ENCODE measurements at places on chromosomes 4 and X.

- H3K36me3 ChIP-seq: no peaks in the 10 kb centered on the region
- no peaks in the 10 kb centered on the region for H3K27me3 ChIP-seq
- H3K4me1 ChIP-seq: no peaks in the 10 kb centered on the region
These were observed 344.7 kb downstream of the PABPC4L start for GRCh38 chr4:133856731-133857355.

- no peaks in the 10 kb centered on the region for H3K27me3 ChIP-seq
- H3K4me3 ChIP-seq: no peak overlapping the region
- no peak for DNase-seq
- H3K36me3 ChIP-seq: peaks cover 81% of the 10 kb centered on the region
- peaks cover 85% of the 10 kb centered on the region for H3K4me1 ChIP-seq
- H3K27ac ChIP-seq: peak overlapping the region; percentile 82
These were observed 74.4 kb downstream of the NFKB1 start for GRCh38 chr4:102575369-102576129.

DNA sequence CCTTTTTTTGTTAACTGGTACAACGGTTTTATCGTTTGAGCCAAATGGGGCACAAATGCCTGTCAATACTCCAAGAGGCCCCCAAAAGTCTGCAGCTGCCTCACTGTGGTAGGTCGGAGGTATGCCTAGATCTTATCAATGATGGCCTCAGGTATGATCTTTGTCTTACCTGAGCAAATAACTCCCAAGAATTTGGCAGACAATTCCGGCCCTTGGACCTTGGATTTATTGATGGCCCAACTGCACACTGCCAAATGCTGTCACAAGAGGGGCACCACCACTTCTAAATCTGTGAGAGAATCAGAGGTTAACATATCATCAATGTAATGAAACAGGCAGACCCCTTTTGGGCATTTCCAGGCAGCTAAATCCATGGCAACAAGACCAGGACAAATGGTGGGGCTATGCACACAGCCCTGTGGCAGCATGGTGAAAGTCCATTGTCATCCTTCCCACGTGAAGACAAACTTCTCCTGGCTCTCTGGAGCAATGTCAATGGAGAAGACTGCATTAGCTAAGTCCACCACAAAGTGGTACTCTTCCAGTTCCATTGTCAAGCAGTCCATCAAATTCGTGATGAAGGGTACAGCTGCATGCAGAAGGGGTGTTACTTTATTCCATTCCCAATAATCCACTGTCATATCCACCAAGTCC, 28.6 kb downstream of the CXCL13 start:
- H3K36me3 ChIP-seq: no peaks in the 10 kb centered on the region
- H3K4me1 ChIP-seq: peaks cover 14% of the 10 kb centered on the region
- no peak overlapping the region for H3K4me3 ChIP-seq
- H3K27me3 ChIP-seq: peaks cover 2% of the 10 kb centered on the region
- DNase-seq: no peak

GRCh38 chrX:24672701-24673190, 21.0 kb upstream of the POLA1 start:
- DNase-seq: no peak
- no peak overlapping the region for H3K27ac ChIP-seq
- no peaks in the 10 kb centered on the region for H3K36me3 ChIP-seq
- no peak overlapping the region for H3K4me3 ChIP-seq
- H3K27me3 ChIP-seq: no peaks in the 10 kb centered on the region
- no peaks in the 10 kb centered on the region for H3K4me1 ChIP-seq

- H3K4me3 ChIP-seq: no peak overlapping the region
- no peaks in the 10 kb centered on the region for H3K36me3 ChIP-seq
- DNase-seq: no peak
- H3K4me1 ChIP-seq: no peaks in the 10 kb centered on the region
These were observed 121.8 kb downstream of the SLC39A8 start for GRCh38 chr4:102223461-102223860.

- no peak overlapping the region for H3K4me3 ChIP-seq
- no peaks in the 10 kb centered on the region for H3K36me3 ChIP-seq
- H3K27me3 ChIP-seq: no peaks in the 10 kb centered on the region
- no peaks in the 10 kb centered on the region for H3K4me1 ChIP-seq
These were observed 168.2 kb downstream of the DCTD start for GRCh38 chr4:182748949-182749348.

DNA sequence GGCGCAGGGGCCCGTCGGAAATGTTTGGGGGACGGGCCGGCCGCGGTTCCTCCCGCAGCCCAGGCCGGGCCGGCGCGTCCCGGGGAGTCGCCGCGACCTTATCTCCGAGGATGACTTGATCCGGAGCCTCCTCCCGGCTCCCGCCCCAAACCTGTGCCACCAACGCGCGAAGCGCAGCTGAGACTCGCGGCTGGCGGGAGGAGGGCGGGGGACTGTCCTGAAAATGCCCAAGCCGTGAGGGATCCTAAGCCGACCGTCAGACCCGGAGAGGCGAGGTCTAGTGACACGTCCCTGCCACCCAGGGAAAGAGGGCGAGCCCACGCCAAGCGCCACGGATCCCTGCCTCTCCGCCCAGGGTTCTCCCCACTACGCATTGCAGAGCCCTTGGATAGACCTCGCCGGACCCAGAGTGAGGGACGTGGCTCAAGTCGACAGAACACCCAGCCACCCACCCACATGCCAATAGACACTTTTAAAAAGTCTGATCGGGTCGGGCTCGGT, 26.9 kb downstream of the UTP14A start:
- H3K4me1 ChIP-seq: peaks cover 4% of the 10 kb centered on the region
- H3K27ac ChIP-seq: no peak overlapping the region
- peak; percentile 24 for DNase-seq
- peaks cover 9% of the 10 kb centered on the region for H3K36me3 ChIP-seq

DNA sequence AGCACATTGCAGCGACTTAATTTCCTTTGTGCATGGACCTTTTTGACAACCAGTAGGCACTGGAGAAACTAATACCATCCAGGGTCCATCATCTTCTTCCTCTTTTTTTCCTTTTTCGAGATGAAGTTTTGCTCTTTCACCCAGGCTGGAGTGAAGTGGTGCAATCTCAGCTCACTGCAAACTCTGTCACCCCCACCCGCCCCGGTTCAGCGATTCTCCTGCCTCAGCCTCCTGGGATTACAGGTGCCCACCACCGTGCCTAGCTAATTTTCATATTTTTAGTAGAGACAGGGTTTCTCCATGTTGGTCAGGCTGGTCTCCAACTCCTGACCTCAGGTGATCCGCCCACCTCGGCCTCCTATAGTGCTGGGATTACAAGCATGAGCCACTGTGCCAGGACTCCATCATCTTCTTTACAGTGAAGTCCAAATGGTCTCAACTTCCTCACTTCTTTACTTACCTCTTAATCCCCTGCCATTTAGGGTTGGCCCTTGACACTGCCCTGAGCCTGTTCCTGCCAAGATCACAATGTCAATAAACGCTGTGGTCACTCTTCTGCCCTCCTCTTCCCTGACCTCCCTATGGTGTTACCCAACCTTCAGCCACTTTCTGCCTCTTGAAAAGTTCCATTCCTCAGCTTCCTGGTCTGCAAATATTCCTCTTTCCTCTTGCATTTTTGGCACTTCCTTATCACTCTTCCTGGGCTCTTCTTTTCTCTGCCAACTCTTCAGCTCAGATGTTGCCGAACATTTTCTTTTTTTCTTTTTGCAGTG, 119.8 kb upstream of the SLC34A2 start:
- no peak overlapping the region for H3K4me3 ChIP-seq
- H3K27me3 ChIP-seq: peaks cover 4% of the 10 kb centered on the region
- DNase-seq: no peak
- H3K4me1 ChIP-seq: no peaks in the 10 kb centered on the region
- no peaks in the 10 kb centered on the region for H3K36me3 ChIP-seq

- peaks cover 18% of the 10 kb centered on the region for H3K36me3 ChIP-seq
- peak overlapping the region; percentile 86 for H3K27ac ChIP-seq
- DNase-seq: peak; percentile 73
- no peaks in the 10 kb centered on the region for H3K27me3 ChIP-seq
These were observed 861 bp downstream of the SEC24D start for GRCh38 chr4:118834960-118835569.

- DNase-seq: no peak
- no peak overlapping the region for H3K4me3 ChIP-seq
- H3K36me3 ChIP-seq: no peaks in the 10 kb centered on the region
- H3K4me1 ChIP-seq: peaks cover 11% of the 10 kb centered on the region
These were observed 80.9 kb downstream of the FNIP2 start for GRCh38 chr4:158849681-158850080.

DNA sequence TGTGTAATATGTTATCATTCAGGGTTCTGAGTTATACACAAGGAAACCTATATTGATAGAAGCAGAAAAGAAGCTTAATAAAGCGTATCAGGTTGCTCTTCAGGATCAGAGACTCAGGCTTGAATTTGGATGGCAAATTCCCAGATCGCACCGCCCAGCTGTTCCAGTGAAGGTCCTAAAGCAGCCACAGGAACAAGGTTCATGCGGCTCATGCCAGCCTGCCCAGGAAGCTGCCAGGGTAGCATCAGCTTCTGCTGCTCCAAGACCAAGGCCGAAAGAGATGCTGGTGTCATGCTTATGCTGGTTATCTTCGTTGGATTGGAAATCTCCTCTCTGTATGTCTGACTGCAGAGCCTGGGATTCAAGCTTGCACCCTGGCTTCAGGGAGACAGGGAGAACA, 127.7 kb downstream of the MANBA start:
- H3K4me3 ChIP-seq: no peak overlapping the region
- H3K27ac ChIP-seq: no peak overlapping the region
- peaks cover 18% of the 10 kb centered on the region for H3K36me3 ChIP-seq

DNA sequence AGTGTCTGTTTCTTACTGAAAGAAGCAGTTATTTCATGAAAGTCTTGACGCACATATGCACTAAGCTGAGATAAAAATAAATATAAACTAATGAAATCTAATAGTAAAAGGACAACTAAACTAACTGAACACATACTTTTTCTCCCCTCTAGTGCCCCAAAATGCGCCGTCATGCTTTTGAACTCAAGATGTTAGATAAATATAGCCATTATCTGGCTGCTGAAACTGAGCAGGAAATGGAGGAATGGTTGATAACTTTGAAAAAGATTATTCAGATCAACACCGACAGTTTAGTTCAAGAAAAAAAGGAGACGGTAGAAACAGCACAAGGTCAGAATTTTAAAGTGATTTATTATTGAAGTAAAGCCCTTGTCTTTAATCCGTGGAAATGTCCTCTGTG, 70.2 kb downstream of the DOCK11 start:
- no peak overlapping the region for H3K27ac ChIP-seq
- H3K4me1 ChIP-seq: peaks cover 35% of the 10 kb centered on the region
- no peak for DNase-seq
- peaks cover 35% of the 10 kb centered on the region for H3K36me3 ChIP-seq

DNA sequence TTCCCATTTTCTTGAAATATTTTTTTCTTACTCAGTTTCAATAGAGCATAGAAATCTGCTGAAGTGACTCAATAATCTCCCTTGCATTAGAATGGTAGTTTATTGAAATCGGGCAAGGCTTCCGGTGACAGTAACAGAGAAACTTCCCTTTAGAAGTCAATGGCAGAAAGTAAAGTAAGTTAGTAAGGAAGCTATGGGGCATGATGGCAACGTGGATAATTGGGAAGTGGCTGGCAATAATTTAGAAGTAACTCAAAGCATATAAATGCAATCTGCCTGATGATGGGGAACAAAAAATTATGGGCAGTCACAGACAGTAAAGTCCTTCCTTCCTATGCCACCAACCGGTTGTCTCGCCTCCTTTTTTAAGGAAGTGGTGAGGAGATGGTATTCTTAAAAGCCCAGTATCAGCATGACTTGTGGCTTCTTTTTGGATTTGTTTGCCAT, 7.6 kb downstream of the CYBB start:
- no peaks in the 10 kb centered on the region for H3K36me3 ChIP-seq
- H3K27me3 ChIP-seq: no peaks in the 10 kb centered on the region
- no peak for DNase-seq

DNA sequence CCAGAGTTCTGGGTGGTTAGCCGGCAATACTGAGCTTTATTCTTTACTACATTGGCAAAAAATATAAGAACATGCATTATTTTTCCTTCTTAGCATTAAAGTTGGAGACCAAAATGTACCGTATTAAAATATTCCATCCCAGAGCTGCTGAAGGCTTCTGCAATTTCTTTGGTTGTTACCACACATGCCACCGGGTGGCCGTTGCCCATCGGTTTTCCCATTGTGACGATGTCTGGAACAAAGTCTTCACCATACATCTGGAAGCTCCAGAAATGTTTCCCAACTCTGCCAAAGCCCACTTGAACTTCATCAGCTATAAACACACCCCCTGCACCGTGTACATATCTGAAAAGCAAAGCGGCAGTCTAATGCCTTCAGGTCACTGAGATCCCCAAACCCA, 13.7 kb downstream of the ETNPPL start:
- DNase-seq: no peak
- H3K36me3 ChIP-seq: no peaks in the 10 kb centered on the region
- no peak overlapping the region for H3K27ac ChIP-seq
- H3K4me3 ChIP-seq: no peak overlapping the region
- H3K4me1 ChIP-seq: peaks cover 7% of the 10 kb centered on the region

GRCh38 chr4:119184128-119184527, 28.4 kb upstream of the USP53 start:
- peaks cover 3% of the 10 kb centered on the region for H3K27me3 ChIP-seq
- no peak overlapping the region for H3K27ac ChIP-seq
- H3K4me3 ChIP-seq: no peak overlapping the region
- no peaks in the 10 kb centered on the region for H3K36me3 ChIP-seq
- no peaks in the 10 kb centered on the region for H3K4me1 ChIP-seq

- no peak for DNase-seq
- H3K27ac ChIP-seq: peak overlapping the region; percentile 34
- peaks cover 56% of the 10 kb centered on the region for H3K36me3 ChIP-seq
- H3K4me3 ChIP-seq: no peak overlapping the region
These were observed 236.9 kb downstream of the CAMK2D start for GRCh38 chr4:113524505-113525186.

GRCh38 chr4:48332661-48333060, 8.7 kb upstream of the SLAIN2 start:
- no peak for DNase-seq
- peaks cover 10% of the 10 kb centered on the region for H3K27me3 ChIP-seq
- no peak overlapping the region for H3K27ac ChIP-seq

GRCh38 chrX:22026731-22027130, 5.4 kb upstream of the PHEX start:
- DNase-seq: no peak
- peaks cover 12% of the 10 kb centered on the region for H3K4me1 ChIP-seq

DNA sequence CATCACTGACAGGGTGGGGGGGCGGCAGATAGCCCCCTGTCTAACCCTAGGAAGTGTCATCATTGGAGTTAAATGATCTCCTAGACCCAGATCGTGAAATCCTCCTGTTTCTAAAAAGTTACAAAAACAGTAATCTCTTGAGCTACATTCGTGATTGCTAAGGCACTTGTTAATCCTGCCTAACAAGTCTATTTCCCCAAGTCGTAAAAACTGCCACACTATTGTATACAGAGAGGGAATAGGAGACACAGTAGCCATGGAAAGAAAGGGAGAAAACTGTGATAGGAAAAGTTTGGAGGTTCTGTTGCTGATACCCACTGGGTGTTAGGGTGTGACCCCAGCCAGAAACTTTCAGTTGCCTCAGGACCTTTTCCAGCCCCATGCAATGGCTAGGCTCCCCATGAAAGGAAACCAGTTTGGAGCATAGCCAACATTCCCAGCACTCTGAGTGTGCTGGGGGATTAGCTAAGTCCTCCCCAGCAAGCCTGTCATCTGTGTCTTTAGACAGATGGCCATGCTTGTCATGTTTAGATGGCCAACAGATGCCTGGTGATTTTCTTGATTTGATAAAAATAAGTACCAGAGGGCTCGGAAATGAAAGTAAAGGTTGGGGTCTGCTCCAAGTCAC, 63.3 kb upstream of the ANXA10 start:
- no peaks in the 10 kb centered on the region for H3K27me3 ChIP-seq
- DNase-seq: no peak
- H3K4me1 ChIP-seq: no peaks in the 10 kb centered on the region
- H3K27ac ChIP-seq: no peak overlapping the region

- no peak overlapping the region for H3K27ac ChIP-seq
- DNase-seq: no peak
- H3K4me1 ChIP-seq: no peaks in the 10 kb centered on the region
- H3K4me3 ChIP-seq: no peak overlapping the region
- H3K36me3 ChIP-seq: no peaks in the 10 kb centered on the region
- H3K27me3 ChIP-seq: peaks cover 7% of the 10 kb centered on the region
These were observed 85.1 kb upstream of the CTSO start for GRCh38 chr4:156038772-156039171.
